ENCODE measurements at places on chromosomes 5 and 9.

- no peak for DNase-seq
These were observed 115.8 kb downstream of the BNC2 start for GRCh38 chr9:16754662-16755061.

GRCh38 chr5:147177125-147177840 lies 57.5 kb upstream of the STK32A start:
- DNase-seq: no peak

DNA sequence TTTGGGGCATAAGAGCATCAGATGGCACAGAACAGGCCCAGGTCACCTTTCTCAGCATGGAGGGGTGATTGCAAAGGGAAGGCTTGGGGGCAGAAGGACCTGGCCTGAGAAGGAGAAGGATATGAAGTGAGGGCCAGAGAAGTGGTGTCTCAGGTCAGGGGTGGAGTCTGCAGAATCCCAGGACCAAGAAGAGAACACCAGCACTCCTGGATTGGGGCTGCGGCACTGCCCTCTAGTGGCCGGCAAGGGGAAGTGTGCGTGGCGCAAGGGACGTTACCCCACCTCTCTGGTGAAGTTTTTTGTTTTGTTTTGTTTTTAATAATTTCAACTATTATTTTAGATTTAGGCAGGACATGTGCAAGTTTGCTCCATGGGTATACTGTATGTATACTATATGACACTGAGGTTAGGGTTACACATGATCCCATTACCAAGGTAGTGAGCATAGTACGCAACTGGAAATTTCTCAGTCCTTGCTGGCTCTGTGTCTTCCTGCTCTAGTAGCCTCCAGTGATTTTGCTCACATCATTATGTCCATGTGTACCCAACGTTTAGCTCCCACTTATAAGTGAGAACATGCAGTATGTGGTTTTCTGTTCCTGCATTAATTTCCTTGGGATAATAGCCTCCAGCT lies 1548.6 kb downstream of the EFNA5 start:
- DNase-seq: no peak

DNA sequence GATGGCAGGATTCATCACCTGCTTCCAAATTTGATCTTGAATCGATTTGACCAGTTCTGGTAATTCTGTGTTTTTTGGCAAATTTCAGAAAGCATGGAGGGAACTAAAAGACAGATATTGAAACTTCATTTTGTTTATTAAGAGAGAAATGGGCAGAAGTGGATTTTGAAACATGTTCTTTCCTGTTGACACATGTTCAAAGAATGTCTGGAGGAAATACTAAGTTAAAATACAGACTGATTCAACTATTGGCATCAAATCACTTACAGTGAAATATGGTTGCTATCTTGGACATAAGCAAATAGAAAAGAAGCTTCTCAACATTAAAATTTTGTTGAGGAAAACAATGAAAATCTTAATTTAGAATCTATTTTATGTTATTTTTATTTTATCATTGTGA lies 19.3 kb upstream of the GZMK start:
- DNase-seq: no peak

- DNase-seq: no peak
These were observed 318.2 kb downstream of the SLCO4C1 start for GRCh38 chr5:101977729-101978345.

GRCh38 chr5:16844952-16845351 lies 91.1 kb downstream of the MYO10 start:
- no peak for DNase-seq

GRCh38 chr5:69043655-69043996 lies 50.2 kb upstream of the SLC30A5 start:
- DNase-seq: no peak

GRCh38 chr9:33129886-33130881 lies 37.0 kb downstream of the B4GALT1 start:
- no peak for DNase-seq

DNA sequence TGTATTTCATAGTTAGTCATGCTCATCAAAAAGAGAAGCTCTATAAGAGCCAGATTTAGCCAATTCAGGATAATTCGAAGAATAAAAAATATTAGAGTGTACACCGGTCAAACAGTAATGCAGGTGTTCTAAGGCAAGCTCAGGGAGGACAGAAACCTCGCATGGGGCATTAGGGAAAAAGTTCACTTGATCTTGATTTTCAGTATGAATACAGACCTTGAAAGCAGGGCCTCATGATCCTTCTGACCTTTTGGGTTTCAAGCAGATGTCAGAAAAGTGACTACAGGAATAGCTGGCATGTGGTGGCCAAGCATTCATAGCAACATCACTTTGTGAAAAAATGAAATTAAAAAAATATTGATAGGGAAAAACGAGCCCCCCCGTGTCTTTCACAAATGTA lies 394.9 kb downstream of the KIF4B start:
- DNase-seq: no peak

DNA sequence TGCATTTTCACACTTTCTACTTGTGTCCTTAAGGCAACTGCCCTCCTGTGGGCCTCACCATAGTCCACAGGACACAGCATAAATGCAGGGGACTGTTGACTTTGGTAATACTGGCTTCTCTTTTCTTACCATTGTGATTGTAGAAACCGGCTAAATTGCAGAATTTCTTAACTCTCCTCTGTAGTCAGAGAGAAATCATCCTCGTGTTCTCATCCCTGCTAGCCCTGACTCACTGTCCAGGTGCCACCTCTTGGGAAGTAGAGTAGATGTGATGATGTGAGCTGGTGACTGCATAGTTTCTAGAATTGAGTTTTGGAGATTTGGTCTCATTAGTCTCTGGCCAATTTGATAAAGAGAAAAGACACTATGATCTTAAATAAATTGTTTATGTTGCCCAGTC lies 5.5 kb downstream of the PHF24 start:
- DNase-seq: no peak

DNA sequence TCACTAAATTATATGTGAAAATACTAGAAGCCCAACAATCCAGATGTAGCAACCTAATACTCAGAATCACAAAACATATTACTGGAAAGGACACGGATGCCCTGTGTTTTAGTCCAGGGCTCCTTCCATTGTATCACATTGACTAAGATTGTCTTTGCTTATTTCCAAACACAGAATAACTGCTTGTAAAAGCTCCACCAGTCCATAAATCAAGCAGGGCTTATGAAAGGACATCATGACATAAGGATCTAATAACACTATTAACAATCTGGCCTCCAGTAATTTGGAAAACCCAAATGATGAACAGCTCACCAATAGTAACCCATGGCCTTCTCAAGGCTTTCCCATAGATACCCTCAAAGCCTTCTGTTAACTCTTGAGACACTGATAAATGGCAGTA lies 39.8 kb downstream of the WDR41 start:
- no peak for DNase-seq

Measured in activated naive CD4-positive, alpha-beta T cell (primary cell).